ENCODE measurements at places on chromosomes 7 and 10.

GRCh38 chr7:44897309-44897708, 12.0 kb upstream of the PURB start:
- peak; percentile 82 for DNase-seq

GRCh38 chr10:6039711-6040110, 22.5 kb downstream of the IL2RA start:
- no peak for DNase-seq

GRCh38 chr7:129498021-129498420, 4.3 kb upstream of the SMKR1 start:
- DNase-seq = no peak

DNA sequence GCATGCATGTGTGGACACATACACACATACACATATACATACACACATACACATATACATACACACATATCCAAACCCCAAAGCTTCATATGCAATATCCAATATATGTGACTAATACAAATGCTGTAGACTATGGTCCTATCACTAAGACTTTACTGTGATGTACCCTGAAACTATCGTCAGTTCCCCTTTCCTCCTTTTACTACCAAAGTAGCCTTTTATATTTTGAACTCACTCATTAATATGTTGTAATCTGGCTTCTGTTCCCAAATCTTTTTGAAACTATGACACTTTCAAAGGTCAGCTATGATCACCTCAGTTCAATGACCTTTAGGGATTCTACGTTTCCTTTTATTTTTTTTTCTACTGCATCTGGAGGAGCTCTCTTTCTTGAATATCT, 64.8 kb upstream of the TFEC start:
- peak; percentile 25 for DNase-seq

DNA sequence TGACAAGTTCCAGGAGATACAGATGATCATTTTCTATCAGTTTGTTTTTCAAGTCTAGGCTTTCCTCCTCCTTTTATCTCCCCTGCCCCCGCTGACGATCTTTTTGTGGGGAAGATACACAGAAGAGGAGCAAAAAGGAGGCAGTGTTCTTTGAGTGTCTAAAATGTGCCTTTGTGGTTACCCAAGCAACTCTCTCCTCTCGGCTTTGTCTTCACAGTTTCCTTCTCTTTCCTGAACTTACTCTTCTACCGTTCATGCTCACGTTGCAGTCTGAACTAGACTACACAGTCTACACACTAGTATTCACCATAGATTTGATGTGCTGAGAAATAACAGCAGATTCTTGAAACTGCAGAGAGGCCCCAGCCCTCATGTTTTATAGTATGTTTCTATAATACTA, 23.6 kb downstream of the CEP41 start:
- DNase-seq = no peak

DNA sequence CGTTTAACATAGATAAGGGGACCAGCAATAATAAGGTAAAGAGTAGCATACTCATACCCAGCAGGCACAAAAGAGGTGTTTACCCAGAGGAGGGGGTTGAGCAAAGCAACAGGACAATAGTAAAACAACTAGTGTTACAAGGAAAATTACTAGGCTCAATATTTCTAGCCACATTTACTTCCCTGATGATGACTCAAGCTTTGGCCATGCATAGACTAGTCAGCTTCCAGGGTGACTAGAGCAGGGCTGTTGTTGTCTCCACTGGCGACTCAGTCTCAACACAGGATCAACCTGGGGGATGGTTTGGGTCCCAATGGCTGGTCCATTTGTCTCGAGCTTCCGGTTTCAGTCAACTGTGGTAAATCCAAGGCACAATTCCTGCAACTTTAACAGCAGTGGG, 217.7 kb upstream of the KCND2 start:
- no peak for DNase-seq

- no peak for DNase-seq
Observed at GRCh38 chr7:35605760-35606159, 89.2 kb downstream of the HERPUD2 start.

- DNase-seq = peak; percentile 81
Observed at GRCh38 chr10:28177944-28178637, 124.8 kb downstream of the MPP7 start.

GRCh38 chr10:78035933-78036583, 2.4 kb downstream of the RPS24 start:
- no peak for DNase-seq

DNA sequence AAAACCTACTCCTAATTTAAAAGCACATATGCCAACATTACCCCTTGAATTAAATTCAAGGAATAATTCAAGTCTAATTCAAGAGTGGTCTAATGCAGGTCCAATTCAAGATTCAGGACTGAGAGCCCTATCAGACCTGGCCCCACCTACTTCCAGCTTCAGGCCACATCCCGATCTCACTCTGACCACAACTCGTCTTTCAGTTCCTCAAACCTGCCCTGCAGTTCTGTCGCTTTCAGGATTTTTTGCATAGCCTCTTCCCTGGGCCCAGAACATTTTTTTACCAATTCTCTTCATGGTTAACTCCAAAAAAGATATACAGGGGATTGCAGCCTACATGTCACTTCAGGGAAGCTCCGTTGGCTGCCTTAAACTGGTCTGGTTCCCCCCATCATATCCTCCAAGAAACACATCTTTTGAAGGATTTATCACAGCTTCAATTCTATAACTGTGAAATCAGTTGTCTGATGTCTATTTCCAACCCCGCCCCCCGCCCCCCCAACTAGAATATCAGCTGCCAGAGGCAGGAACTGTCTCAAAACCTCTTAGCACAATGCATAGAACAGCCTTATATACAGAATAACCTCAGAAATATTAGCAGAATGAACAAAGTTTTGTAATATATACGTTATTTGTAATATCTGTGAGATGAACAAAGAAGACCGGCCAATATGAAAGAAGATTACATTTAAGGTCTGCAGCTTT, 20.8 kb downstream of the CCDC6 start:
- peak; percentile 69 for DNase-seq

DNA sequence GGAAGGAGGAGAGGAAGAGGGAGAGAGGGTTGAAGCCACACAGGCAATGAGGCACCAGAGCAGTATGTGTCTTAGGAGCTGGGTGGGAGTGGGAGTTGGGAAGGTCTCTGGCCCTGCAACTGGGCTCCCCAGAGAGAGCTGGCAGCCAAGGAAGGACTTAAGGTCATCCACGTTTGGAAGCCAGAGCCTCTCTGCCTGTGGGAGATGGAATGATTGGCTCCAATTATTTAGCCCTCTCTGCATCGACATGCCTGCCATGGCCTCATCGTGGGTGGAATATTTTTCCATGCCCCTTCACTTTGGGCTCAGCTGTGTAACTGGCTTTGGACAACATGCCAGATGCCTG, 478.5 kb downstream of the RPS24 start:
- DNase-seq = no peak

GRCh38 chr7:15481132-15481531, 80.7 kb downstream of the AGMO start:
- DNase-seq = no peak

DNA sequence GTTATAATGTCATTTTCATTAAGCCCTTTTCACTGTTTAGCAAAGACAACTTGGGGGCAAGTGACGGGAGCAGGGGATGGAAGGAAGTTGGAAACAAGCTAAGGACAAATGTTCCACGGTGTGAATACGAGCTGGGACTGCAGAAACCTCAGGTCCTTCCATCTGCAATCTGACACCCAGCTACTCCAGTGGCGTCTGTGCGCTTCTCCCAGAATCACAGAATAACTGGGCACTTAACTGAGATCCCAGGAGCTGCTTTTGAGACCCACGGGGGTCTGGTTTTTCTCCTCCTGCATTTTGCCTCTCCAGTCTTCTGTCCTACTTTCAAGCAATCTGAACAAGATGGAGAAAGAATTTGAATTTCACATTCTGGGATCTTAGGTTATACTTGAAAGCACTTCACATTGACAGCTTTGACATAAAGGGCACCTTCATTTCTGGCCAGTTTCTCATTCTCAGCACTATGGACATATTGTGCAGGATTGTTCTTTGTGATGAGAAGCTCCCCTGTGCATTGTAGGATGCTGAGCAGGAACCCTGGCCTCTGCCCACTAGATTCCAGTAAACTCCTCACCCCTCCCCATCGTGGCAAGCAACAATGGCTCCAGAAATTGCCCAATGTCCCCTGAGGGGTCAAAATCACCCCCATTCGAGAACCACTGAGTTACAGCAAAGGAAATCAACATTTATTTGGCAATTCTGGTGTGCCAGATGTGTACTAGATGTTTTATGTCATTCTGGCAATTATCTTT, 194.1 kb downstream of the CACNB2 start:
- DNase-seq = no peak

GRCh38 chr10:29823553-29824080, 188.8 kb upstream of the SVIL start:
- DNase-seq = peak; percentile 69

- no peak for DNase-seq
Observed at GRCh38 chr7:156475666-156476065, 164.9 kb upstream of the RNF32 start.

DNA sequence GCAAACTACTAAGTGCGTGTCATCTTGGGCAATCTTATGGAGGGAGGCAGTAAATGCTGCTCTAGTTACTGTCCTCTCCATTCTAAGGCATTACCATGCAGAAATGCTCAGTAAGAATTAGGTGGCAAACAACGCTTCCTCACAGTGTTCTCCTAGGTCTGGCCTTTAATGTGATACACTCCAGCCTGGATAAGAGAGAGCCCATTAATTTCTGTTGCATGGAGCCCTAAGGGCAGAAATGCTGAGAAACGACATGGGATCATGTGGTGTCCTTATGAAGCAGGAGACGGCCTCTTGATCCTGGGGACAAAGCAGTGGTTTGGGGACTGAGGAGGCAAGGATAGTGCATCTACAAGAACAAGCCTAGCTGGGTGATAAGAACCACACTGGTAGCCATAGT, 44.0 kb downstream of the SLC25A13 start:
- DNase-seq = no peak

- DNase-seq = no peak
Observed at GRCh38 chr10:16856567-16856966, 39.3 kb upstream of the RSU1 start.

DNA sequence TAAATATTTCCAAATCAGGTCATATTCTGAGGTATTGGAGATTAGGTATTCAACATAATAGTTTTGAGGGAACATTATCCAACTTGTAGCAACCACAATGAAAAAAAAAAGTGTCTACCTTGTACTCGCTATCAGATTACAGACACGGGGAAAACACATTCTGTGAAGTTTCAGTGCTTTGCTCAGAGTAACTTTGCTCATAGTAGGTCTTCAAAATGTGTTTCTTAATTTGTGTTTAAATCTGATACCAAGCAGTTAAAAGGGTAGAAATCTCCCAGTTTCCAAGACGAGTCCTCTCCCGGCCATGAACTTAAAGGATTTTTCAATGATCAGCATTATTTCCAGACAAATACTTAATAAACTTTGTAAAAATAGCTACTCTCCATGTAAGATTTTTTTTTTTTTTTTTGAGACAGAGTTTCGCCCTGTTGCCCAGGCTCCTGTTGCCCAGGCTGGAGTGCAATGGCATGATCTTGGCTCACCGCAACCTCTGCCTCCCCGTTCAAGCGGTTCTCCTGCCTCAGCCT, 39.2 kb downstream of the DDIT4 start:
- no peak for DNase-seq

GRCh38 chr7:44194069-44194468, 4.8 kb upstream of the GCK start:
- peak; percentile 52 for DNase-seq

GRCh38 chr10:44827431-44828006, 83.6 kb upstream of the TMEM72 start:
- no peak for DNase-seq

DNA sequence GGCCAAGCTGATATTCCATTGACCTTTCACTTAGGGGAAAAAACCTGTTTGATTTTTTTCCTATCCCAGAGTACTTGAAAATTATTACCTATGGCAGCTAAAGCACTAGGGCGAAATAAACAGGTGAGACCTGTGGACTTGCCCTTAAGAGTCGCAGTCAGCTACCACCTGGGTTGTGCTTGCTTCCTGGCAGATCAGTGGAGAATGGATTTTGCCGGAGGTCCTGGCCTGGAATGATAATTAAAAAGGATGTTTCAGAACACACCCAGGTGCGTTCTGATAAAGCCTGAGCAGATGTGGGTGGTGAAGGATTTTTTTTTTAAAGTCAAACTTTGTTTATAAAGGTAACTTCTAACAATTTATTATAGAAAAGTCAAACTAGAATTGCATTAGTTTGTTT, 59.1 kb downstream of the AUTS2 start:
- no peak for DNase-seq

DNA sequence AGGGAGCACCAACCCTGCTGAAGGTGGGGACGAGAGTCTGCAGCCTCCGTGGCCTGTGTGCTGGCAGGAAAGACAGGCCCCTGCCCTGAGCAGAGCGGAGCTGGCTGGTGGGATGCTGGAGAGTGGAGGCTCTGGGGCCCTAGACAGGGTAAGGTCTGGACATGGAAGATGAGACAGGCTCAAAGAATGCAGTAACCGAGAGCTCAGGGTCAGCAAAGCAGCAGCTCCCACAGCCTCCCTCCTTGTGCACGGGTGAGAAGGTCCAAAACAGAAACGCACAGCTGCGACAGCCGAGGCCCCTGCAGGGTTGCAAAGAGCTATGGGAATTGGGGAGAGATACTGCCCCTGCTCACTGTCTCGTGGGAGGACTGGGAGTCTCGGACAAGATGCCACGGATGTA, 80.5 kb downstream of the TNS3 start:
- DNase-seq = no peak

- peak; percentile 30 for DNase-seq
Observed at GRCh38 chr7:517774-518629, 1.6 kb downstream of the PDGFA start.

GRCh38 chr7:132261327-132262159, 314.7 kb downstream of the PLXNA4 start:
- no peak for DNase-seq

- DNase-seq = no peak
Observed at GRCh38 chr7:4074994-4075393, 607.1 kb upstream of the FOXK1 start.

DNA sequence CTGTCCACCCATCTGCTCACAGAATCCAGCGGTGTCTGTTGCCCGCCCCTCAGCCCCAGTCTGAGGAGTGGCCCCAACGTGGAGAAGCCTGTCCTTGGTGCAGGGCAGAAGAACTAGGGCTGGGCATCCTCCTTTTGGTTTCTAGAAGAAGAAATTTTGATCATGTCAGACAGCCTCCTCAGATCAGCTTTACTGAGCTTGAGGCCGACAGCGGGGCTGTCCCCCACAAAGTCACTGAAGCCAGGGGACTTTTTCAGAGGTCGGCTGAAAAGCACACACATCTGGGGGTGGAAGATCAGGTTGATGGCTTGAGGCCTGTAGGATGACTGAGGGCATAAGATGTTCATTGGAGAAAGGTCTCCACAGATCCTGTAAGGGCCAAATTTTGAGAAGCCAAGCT, 767.9 kb downstream of the GRID1 start:
- no peak for DNase-seq

DNA sequence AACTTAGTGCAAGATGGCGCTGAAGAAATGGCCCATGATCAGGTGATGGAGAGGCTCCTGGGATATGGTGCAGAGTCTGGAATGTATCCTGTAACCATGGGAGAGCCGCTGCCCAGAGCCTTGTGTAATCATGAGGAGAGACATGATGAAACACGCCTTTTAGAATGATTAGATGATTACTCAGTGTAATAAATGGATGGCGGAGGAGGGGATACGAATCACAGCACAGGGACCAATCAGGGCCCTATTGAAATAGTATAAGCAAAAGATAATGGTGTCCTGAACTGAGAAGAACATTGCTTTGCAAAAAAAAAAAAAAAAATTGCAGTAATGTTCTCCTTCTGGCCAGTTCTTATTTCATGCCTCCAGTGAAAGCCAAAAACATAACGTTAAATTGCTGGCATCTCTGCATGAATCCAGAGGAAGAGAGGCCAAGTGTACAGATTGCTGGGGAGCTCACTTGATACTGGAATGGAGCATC, 668.5 kb upstream of the AUTS2 start:
- DNase-seq = no peak

GRCh38 chr7:101803203-101804087, 14.0 kb upstream of the CUX1 start:
- no peak for DNase-seq
